Epithelial cell of alveolus of lung (primary cell): ENCODE measurements at places on chromosomes 4 and X. TPM values are rescaled to one million over a fixed set of nuclear protein-coding genes. Genes with fewer than 3 reads are reported as not detected.

The TMSB15A gene
- total RNA-seq: 19.2 and 26.8 TPM in 2 replicates

The ADH6 gene
- 0.64 TPM in 1 of 2 replicates, not detected in the other for total RNA-seq

The CTAG2 gene
- not detected in 2 replicates for total RNA-seq

The MXRA5 gene
- 1.9 and 30.0 TPM in 2 replicates for total RNA-seq

The PHOX2B gene
- total RNA-seq: not detected in 2 replicates

The ZNF157 gene
- under 0.01 TPM in 1 of 2 replicates, not detected in the other for total RNA-seq

The GPR143 gene
- total RNA-seq: 3.6 TPM in 1 of 2 replicates, not detected in the other

The NDNF gene
- total RNA-seq: 2.6 and 5.1 TPM in 2 replicates

The NXF2B gene
- not detected in 2 replicates for total RNA-seq

The SHOX gene
- not detected in 2 replicates for total RNA-seq
